ENCODE measurements at places on chromosomes 16 and 17. TPM values are rescaled to one million over a fixed set of nuclear protein-coding genes. Genes with fewer than 3 reads are reported as not detected.

The OR2C1 gene
- total RNA-seq, result 0.85 TPM

The NPB gene
- 0.69 TPM for total RNA-seq

The ABCC11 gene
- total RNA-seq, result 0.11 TPM

The TBC1D26 gene
- 1.3 TPM for total RNA-seq

The RBFOX1 gene
- 2.4 TPM for total RNA-seq

The STAC2 gene
- 0.32 TPM for total RNA-seq

The NETO2 gene
- 17.9 TPM for total RNA-seq

The TMC7 gene
- total RNA-seq, result 3.7 TPM

The CACNG5 gene
- not detected for total RNA-seq

The KRTAP9-2 gene
- total RNA-seq, result not detected

The TOM1L1 gene
- total RNA-seq, result 25.0 TPM

The KRT28 gene
- not detected for total RNA-seq

The KCNAB3 gene
- total RNA-seq, result 2.3 TPM

The ZPBP2 gene
- not detected for total RNA-seq

The IL32 gene
- 18.1 TPM for total RNA-seq

The GLIS2 gene
- total RNA-seq, result 6.1 TPM

The KRTAP4-6 gene
- not detected for total RNA-seq

The ZNF287 gene
- 18.2 TPM for total RNA-seq

The LGALS9B gene
- not detected for total RNA-seq

The ADAM11 gene
- total RNA-seq, result 1.9 TPM

The VTN gene
- total RNA-seq, result 1.1 TPM

The TOP2A gene
- total RNA-seq, result 105 TPM

The MAP2K3 gene
- 8.3 TPM for total RNA-seq

The ZG16 gene
- total RNA-seq, result not detected

The KRTAP1-5 gene
- total RNA-seq, result not detected

The ICAM2 gene
- total RNA-seq, result 29.0 TPM

The TEKT1 gene
- total RNA-seq, result not detected

The IRF8 gene
- 20.6 TPM for total RNA-seq

The KIF18B gene
- total RNA-seq, result 2.5 TPM

The SOX9 gene
- 3.2 TPM for total RNA-seq

The GCGR gene
- not detected for total RNA-seq

The FOXJ1 gene
- 0.90 TPM for total RNA-seq

The TM4SF5 gene
- total RNA-seq, result not detected

The LHX1 gene
- total RNA-seq, result 0.05 TPM

The CEP20 gene
- total RNA-seq, result 50.2 TPM

The ABCA3 gene
- total RNA-seq, result 5.5 TPM

The NOXO1 gene
- total RNA-seq, result not detected

All from urinary bladder (tissue), 4 donors.